Aorta (tissue), 5 donors: ENCODE measurements at places on chromosomes 2 and 18. TPM values are rescaled to one million over a fixed set of nuclear protein-coding genes. Genes with fewer than 3 reads are reported as not detected.

Gene SGPP2
- 0.54 TPM for total RNA-seq

Gene MARCO
- 29.2 TPM for total RNA-seq

Gene CEBPZOS
- total RNA-seq: 36.9 TPM

Gene EFHD1
- 236 TPM for total RNA-seq

Gene IHH
- not detected for total RNA-seq

Gene CDK15
- 3.9 TPM for total RNA-seq

Gene TSHZ1
- 15.9 TPM for total RNA-seq

Gene CFAP65
- total RNA-seq: not detected

DNA sequence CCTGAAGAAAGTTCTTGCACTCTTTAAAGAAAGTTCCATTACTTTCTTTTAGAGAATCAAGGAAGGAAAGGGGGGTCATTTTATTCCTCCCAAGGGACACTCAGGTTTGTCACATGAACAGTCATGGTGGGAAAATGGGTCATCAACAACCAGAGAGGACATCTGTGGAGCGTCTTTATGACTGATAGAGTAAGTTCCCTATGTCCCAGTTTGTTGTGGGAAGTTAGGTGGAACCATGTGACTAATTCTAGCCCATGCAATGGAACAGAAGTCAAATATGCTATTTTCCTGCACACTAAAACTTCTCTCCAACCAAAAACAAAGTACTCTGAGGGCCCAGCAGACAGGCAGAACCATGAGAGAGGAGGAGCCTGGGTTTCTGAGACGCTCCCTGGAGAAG, 165.6 kb upstream of the SERTAD2 start:
- no peak for DNase-seq

- DNase-seq: peak; percentile 57
Observed at GRCh38 chr2:9972621-9973479, 21.4 kb downstream of the GRHL1 start.

DNA sequence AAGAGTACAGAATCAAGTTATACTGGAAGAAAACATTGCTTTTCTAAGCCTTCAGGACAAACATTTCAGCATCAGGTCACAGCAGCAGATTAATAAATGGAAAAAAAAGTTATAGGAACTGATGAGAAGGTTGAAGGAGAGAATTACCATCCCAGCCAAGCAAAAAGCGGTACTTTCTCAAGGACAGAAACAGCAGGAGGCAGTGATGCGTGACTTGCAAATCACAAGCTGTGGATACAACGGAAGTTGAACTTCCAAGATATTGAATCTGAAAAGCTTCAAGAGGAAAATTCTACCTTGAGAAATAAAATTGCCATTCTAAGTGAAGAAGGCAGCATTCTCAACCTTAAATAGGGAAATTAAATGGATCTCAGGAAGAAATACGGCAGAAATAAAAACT, 18.5 kb upstream of the SERPINB12 start:
- no peak for DNase-seq

DNA sequence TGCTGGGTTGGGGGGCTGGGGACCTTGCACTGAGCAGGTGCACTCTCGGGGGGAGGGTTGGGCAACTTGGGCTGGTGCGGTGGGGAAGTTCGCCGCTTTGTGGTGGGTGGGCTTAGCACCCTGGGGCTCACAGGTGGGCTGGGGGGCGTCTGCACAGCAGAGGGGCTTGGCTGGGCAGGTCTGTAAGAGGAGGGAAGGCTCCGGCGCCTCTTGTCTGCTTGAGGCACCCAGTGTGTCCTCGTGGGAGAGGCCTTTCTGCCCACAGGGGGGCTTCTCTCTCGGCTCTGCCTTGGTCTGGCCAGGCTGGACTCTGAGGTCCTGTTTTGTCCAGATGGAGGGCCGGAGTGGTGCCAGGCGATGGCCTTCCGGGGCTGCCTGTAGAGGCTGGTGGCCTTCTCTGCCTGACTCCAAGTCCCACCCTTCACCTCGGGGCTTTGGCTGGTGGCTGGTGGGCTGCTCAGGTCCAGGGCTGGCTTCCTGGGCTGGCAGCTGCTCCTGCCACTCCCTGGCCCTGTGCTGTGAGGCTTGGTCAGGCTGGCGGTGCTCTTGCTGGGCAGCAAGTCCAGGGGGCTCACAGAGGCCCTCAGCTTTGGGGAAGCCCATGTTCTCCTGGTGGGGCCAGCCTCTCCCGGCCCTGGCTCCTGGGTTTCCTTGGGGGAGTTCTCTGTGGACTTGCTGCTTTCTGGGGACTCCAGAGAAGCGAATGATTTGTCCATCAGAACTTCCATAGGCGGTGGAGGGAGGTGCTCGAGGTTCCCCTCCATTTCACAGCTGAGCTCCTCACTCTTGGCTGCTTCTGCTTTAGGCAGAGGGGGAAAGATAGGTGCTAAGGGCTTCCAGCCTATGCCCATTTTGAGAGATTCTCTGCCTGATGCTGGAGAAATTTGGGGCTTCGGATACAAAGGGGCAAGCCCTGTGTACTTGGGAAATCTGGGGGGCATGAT, 3.0 kb downstream of the PCARE start:
- DNase-seq: no peak

- DNase-seq: peak; percentile 87
Observed at GRCh38 chr2:217836901-217837491, 165.8 kb downstream of the TNS1 start.

- DNase-seq: no peak
Observed at GRCh38 chr18:47204908-47205522, 28.9 kb upstream of the IER3IP1 start.

DNA sequence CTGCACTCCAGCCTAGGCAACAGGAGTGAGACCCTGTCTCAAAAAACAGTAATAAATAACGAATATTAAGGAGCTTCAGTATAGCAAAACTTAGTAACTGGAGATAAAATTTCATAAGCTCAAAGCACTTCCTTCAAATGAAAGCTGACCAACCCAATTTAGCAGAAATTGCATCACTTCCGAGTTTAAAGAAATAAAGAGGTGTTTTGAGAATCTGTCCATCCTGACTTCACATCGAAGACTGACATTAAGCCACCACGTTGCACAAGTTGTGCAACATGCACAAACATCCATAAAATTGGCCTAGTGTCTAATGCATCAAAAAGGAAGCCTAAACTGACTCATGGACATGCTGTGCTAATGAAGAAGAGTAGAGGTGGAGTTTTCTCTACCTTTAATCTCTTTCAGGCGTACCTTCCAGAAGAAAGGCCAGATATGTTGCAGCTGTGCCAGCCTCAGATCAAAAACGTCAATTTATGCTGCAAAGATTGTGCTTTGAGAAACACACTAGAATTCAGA, 7.7 kb upstream of the DSG3 start:
- no peak for DNase-seq
